Activated CD4-positive, alpha-beta memory T cell treated with anti-CD3 and anti-CD28 coated beads, Interleukin-2, amount 10 ng/mL, durations not matched to agents 7 days and 5 days (primary cell): ENCODE measurements at places on chromosomes 3 and 15. TPM values are rescaled to one million over a fixed set of nuclear protein-coding genes. Genes with fewer than 3 reads are reported as not detected.

DNA sequence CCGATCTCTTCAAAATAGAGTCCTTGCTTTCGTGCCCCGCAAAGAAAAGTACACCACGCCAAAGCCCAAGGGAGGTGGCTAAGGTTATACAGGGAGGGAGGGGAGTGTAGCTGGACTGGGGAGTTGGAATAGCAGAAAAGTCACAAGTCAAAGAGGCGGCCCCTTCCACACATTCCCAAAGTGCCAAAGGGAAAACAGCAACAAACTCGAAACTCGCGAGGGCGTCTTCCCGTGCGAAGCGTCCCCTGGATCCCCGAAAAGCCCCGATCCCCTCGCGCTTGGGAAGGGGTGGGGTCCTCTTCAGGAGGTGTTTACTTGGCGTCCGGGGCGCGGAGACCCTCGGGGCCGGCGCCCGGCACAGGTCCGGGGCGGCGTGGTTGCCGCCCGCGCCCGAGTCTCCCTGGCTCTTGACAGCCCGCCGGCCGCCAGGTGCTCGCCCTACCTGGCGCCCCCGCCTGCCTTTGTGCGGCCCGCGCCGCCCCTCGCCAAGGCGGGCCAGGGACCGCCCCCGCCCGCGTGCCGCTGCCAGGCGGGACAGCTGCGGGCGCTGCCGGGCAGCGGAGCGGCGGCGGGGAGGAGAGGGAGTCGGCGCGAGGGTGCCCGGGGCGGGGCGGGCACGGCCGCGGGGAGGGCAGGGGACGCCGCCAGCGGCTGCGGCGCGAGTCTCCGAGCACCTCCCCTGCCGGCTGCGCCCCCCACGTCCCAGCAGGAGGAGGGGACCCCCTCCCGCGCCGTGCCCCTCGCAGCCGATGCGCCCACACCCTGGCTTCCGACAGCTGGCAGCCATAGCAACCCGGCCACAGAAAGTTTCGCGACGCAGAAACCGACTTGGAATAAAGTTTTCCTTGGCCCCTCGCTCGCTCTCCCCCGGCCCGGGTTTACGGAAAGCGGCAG, 966 bp downstream of the MYO1E start:
- no peak overlapping the region for H3K27ac ChIP-seq
- peak overlapping the region; percentile 85 for H3K4me3 ChIP-seq
- peaks cover 55% of the 10 kb centered on the region for H3K27me3 ChIP-seq
- peak; percentile 23 for DNase-seq
- H3K36me3 ChIP-seq = peaks cover 9% of the 10 kb centered on the region

- H3K27ac ChIP-seq = peak within 1 kb of the TSS; percentile 36
- H3K4me1 ChIP-seq = peaks cover 20% of the 10 kb centered on the region
- DNase-seq = peak; percentile 67
- peak within 1 kb of the TSS; percentile 83 for H3K4me3 ChIP-seq
- peaks cover 23% of the 10 kb centered on the region for H3K27me3 ChIP-seq
Observed at GRCh38 chr15:45522328-45523165, at the start of gene SLC30A4. TSS of gene SLC30A4 (minus strand) at chr15:45522755. CDS start at chr15:45522354, 401 bp downstream.

- peaks cover 5% of the 10 kb centered on the region for H3K4me1 ChIP-seq
- no peak overlapping the region for H3K4me3 ChIP-seq
- no peaks in the 10 kb centered on the region for H3K36me3 ChIP-seq
- no peak overlapping the region for H3K27ac ChIP-seq
Observed at GRCh38 chr15:81572190-81572589, 198.2 kb upstream of the TMC3 start.

DNA sequence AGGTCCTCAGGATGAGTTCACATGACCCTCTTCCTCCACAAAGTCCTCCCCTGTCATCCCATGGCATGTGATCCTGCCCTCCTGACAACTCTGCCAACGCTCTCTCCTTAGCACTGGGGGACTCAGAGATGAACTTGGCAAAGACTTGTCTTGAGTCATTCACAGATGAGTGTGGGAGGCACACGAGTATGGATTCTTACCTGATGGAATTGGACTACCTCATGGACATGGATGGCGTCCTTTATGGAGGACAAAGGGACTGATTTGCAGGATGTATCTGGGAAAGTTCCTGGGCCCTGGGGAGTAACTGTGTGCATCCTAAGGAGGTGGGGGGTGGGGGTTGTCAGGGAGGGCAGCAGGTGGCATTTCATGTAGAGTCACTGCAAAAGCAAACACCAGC, 38.2 kb upstream of the TOPBP1 start:
- no peak overlapping the region for H3K4me3 ChIP-seq
- no peak for DNase-seq
- no peaks in the 10 kb centered on the region for H3K4me1 ChIP-seq
- H3K36me3 ChIP-seq = no peaks in the 10 kb centered on the region
- H3K27ac ChIP-seq = no peak overlapping the region

DNA sequence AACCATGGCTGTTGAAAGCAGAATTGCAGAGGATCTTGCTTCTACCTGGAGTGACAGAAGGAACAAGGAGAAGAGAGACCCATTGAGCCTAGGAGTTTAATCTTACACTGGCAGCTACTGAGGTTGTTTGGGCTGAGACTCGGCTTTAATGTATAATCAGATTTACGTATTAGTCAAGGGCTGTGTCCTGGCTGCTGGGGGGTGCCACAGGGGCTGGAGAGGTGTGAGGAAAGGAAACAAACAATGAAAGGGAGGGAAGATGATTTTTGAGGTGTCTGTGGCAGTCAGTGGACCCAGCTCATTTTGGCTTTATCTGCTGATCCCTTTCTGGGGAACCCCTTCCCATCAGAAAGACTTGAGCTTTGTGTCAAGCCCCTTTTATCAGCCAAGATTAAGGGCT, 95.7 kb downstream of the PRICKLE2 start:
- no peaks in the 10 kb centered on the region for H3K36me3 ChIP-seq
- no peak for DNase-seq
- no peaks in the 10 kb centered on the region for H3K4me1 ChIP-seq
- no peak overlapping the region for H3K27ac ChIP-seq
- H3K27me3 ChIP-seq = peaks cover 2% of the 10 kb centered on the region

- no peaks in the 10 kb centered on the region for H3K4me1 ChIP-seq
- no peak overlapping the region for H3K27ac ChIP-seq
- H3K27me3 ChIP-seq = no peaks in the 10 kb centered on the region
- H3K4me3 ChIP-seq = no peak overlapping the region
- no peak for DNase-seq
Observed at GRCh38 chr3:163626753-163627152, 1451.5 kb downstream of the SI start.

GRCh38 chr3:133521946-133522345, 51.5 kb upstream of the CDV3 start:
- no peaks in the 10 kb centered on the region for H3K4me1 ChIP-seq
- DNase-seq = no peak
- H3K27ac ChIP-seq = no peak overlapping the region
- H3K27me3 ChIP-seq = peaks cover 2% of the 10 kb centered on the region
- no peaks in the 10 kb centered on the region for H3K36me3 ChIP-seq
- no peak overlapping the region for H3K4me3 ChIP-seq

DNA sequence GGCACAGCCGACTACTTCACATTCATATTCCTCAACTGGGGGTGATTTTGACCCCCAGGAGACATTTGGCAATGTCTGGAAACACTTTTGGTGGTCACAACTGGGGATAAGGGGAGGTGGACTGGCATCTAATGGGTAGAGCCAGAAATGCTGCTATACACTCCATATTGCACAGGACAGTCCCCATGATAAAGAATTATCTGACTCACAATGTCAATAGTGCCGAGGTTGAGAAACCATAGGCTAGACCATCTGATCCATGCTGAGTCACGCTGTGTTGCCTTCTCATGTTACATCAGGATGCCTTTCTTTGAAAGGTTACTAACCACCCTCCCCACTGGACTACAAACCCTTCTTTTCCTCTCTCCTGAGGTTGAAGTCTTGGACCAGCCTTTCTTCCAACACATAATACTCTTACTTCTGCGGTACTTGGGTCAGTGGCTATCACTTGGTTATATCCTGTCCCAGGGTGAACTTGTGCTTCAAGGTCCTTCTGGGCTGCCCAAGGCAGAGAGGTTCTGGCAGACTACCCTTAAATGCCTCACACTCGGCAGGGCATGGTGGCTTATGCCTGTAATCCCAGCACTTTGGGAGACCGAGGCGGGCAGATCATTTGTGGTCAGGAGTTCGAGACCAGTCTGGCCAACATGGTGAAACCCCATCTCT, 68.8 kb downstream of the CTNNB1 start:
- no peaks in the 10 kb centered on the region for H3K27me3 ChIP-seq
- no peak overlapping the region for H3K4me3 ChIP-seq
- no peaks in the 10 kb centered on the region for H3K4me1 ChIP-seq
- DNase-seq = no peak

DNA sequence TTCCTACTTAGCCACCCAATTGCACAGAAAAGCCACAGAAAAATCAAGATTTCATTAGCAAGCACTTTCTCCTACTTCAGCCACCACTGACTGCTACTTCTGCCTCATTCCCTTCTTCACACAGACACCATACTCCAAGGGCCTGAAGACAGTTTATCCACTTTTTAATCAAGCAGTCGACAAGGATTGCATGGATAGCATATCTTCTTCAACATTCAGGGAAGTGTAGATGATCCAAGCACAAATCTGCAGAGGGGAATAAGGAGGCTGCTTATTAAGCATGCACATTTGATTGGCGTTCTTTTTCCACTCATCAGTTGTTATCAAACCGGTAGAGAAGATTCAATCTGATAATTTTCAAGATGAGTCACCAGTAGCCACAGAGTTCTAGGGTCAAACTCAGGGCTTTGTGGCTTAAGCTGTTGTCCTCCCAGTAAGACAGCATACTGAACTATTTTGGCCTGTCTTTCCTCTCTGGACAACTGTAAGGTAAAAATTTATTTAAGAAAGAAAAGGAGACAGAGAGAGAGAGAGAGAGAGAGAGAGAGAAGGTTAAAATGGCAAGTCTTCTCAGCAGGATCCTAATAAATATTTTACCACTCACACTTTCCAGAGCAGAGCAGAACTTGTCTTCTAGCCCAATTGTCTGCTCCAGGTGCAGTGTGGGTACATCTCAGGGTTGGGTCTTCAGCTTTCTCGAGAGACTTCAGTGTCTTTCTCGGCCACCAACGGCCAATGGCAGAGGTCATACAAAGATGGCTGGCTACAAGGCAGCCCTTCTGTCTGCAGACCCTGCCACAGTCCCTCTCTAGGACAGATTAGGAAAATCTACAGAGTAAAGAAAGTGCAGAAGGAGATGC, 80.6 kb upstream of the BHLHE40 start:
- peak overlapping the region; percentile 76 for H3K27ac ChIP-seq
- H3K4me3 ChIP-seq = peak overlapping the region; percentile 4
- no peaks in the 10 kb centered on the region for H3K27me3 ChIP-seq

GRCh38 chr3:177468816-177469215, 271.5 kb upstream of the TBL1XR1 start:
- H3K4me1 ChIP-seq = peaks cover 8% of the 10 kb centered on the region
- no peak overlapping the region for H3K4me3 ChIP-seq
- DNase-seq = no peak
- H3K27me3 ChIP-seq = no peaks in the 10 kb centered on the region

DNA sequence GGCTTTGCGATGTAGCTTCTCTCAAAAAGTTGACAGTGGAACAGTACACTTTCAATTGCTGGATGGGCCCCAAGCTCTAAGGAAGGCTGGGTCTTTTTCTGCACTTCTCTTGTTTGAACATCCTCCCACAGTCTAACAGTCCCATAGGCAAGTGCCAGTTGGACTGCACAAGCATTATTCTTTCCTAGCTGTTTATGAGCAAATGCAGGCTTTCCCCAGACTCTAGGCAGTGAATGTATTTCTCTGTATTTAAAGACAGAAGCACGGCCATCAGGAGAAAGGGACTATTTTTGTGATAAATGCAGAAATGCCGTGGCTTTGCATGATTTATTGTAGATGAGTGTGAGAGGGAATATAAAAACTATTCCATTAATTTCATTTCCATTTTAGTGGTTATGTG, 539.3 kb upstream of the LMCD1 start:
- H3K4me1 ChIP-seq = no peaks in the 10 kb centered on the region
- no peak overlapping the region for H3K27ac ChIP-seq
- H3K36me3 ChIP-seq = no peaks in the 10 kb centered on the region
- no peak overlapping the region for H3K4me3 ChIP-seq
- no peak for DNase-seq

GRCh38 chr3:98188545-98188944, 22.0 kb downstream of the OR5H15 start:
- peaks cover 14% of the 10 kb centered on the region for H3K4me1 ChIP-seq
- no peak overlapping the region for H3K27ac ChIP-seq
- H3K27me3 ChIP-seq = peaks cover 12% of the 10 kb centered on the region
- no peak for DNase-seq
- H3K4me3 ChIP-seq = no peak overlapping the region

GRCh38 chr15:98513428-98513986, 134.8 kb upstream of the IGF1R start:
- no peaks in the 10 kb centered on the region for H3K36me3 ChIP-seq
- DNase-seq = no peak
- H3K27me3 ChIP-seq = peaks cover under 1% of the 10 kb centered on the region
- H3K4me3 ChIP-seq = no peak overlapping the region

DNA sequence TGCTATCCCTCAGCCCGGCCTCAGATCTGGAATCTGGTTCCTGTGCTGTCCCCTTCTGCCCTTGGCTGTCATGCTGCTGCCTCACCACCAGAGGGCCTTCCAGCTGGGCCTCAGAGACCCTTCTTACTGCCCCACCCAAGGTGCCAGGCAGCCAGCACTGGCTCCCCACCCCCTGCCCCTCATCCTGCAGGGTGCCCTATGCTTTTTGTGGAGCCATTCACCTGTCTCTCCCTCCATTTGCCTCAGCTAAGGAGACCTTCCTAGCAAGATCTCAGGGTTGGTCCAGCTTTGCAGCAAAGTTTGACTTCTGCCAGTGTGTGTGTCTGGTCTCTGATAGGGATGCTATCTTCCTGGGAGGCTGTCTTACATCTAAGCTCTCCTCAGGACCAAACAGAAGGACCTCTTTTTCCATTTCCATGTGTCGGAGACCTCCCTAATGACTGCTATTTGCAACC, 1.9 kb upstream of the VWA5B2 start:
- H3K27ac ChIP-seq = no peak overlapping the region
- H3K4me1 ChIP-seq = peaks cover 13% of the 10 kb centered on the region
- H3K27me3 ChIP-seq = peaks cover 56% of the 10 kb centered on the region
- no peak overlapping the region for H3K4me3 ChIP-seq

- no peak overlapping the region for H3K27ac ChIP-seq
- H3K27me3 ChIP-seq = no peaks in the 10 kb centered on the region
- DNase-seq = no peak
- H3K4me1 ChIP-seq = no peaks in the 10 kb centered on the region
Observed at GRCh38 chr3:20583648-20584047, 397.6 kb upstream of the SGO1 start.

GRCh38 chr15:79966634-79967297, 4.2 kb downstream of the BCL2A1 start:
- H3K27ac ChIP-seq = peak overlapping the region; percentile 86
- no peaks in the 10 kb centered on the region for H3K27me3 ChIP-seq
- H3K4me3 ChIP-seq = peak overlapping the region; percentile 59
- peaks cover 64% of the 10 kb centered on the region for H3K4me1 ChIP-seq

- H3K4me1 ChIP-seq = peaks cover 4% of the 10 kb centered on the region
- no peak overlapping the region for H3K4me3 ChIP-seq
Observed at GRCh38 chr3:129045675-129046036, 14.9 kb upstream of the GP9 start.

Gene DUOXA2
- not detected for total RNA-seq

Gene COL8A1
- total RNA-seq = 0.10 TPM

Gene ERC2
- not detected for total RNA-seq

Gene RRP9
- 17.5 TPM for total RNA-seq

Gene SLC28A1
- not detected for total RNA-seq

Gene FBXO40
- total RNA-seq = not detected

Gene EFCC1
- total RNA-seq = not detected

Gene C3orf62
- 7.1 TPM for total RNA-seq

Gene FBXW12
- total RNA-seq = not detected

Gene LINGO1
- not detected for total RNA-seq

Gene CCDC14
- 52.4 TPM for total RNA-seq

Gene ADGRG7
- total RNA-seq = not detected
